Stimulated activated CD4-positive, alpha-beta T cell treated with anti-CD3 and anti-CD28 coated beads, Interleukin-1b, Interleukin-23, amount 100 ng/mL, for 1 hour (primary cell): ENCODE measurements at places on chromosomes 5 and 9.

GRCh38 chr5:155886311-155887031 lies 440.5 kb upstream of the SGCD start:
- no peak for DNase-seq

GRCh38 chr5:169602535-169602934 lies 19.0 kb downstream of the SPDL1 start:
- DNase-seq: no peak

DNA sequence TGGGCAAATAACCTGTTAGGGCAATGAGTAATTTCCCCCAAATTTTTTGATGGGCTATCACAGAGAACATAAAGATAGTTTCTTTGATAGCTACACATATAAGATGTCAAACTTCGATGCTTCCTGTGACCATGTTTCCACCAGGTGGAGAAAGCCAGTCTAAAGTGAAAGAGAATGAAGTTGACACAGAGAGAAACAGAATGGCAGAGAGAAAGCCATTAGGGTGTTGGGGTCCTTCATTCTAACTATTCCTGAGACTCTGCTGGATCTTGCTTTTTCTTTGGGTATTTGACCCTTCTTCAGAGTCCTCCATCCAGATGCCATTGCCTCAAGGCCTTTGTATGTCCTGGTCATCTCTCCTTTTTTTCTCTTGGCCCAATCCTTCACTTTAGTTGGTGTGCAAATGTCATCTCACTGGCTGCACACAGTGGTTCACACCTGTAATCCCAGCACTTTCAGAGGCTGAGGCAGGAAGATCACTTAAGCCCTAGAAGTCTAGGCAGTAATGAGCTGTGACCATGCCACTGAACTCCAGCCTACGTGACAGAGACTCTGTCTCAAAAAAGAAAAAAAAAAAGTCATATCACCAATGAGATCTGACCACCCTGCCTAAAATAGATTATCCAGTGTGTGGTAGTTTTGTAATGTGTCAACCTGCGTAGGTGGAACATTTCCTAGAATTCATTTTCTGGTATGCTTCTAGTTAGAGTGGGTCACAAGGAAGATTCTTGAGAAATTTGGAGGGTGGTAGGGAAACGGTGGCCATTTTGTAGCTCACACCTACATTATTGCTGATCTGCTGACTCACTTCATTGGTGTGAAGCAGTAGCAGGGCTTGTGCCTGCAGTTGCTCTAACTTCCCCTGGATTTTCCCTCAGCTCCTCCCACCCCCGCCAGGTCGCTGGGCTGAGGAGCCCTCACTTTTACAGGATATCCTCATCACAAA lies 20.8 kb upstream of the KIF2A start:
- DNase-seq: peak; percentile 31

- DNase-seq: no peak
Measured at GRCh38 chr5:39395521-39395920, 29.3 kb downstream of the DAB2 start.

- DNase-seq: no peak
Measured at GRCh38 chr5:123092696-123093095, 3.7 kb downstream of the PRDM6 start.

- DNase-seq: no peak
Measured at GRCh38 chr5:84181093-84181492, 203.6 kb downstream of the EDIL3 start.

DNA sequence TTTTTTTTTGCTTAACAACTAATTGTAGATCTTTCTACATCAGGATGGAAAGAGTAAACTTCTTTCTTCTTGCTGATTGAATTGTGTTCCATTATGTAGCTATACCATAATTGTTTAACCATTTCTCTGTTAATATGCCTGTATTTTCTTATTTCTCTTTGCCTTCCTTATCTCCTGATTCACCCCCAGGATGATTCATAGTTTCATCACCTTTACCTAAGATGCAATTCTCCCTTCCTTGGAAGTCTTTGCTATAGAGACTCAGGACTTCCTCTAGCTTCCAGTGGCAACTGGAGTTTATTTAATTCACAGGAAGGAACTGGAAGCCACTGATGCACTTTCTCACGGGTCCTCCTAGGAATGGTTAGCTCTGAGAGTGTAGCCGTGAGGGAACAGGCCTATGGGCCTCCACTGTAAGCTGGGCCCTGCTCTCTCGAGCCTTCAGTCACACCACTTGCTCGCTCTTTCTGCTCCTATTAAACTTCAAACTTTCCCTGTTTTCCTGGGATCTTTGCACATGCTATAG lies 83.1 kb downstream of the FGF1 start:
- DNase-seq: no peak

DNA sequence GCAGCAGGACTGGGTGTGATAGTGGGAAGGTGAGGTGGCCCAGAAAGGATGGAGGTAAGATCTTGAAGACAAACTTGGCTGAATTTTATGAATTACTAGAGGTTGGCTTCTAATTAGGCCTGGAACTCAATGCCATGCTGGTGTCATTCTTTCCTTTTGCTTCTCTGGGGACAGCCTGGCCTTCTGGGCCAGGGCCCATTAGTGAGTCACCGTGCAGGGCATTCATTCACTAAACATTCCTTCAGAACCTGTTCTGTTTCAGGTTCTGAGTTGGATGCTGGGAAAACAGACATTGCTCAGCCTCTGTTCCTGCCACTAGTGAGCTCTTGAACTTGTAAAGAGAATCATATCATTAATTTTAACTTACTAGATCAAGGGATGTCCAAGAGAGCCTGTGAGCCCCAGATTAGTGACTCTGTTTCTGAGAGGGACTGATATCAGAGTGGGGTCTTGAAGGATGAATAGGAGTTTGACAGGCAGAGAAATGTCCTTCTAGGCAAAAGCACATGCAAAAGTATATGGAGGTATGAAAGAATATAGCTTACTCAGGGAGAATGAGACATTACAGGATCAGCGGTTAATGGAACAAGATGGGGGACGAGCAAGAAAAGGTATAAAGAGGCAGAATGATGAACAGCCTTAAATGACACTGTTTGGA lies 66.5 kb downstream of the LHX2 start:
- no peak for DNase-seq

- no peak for DNase-seq
Measured at GRCh38 chr5:9617739-9618504, 12.2 kb downstream of the TAS2R1 start.

DNA sequence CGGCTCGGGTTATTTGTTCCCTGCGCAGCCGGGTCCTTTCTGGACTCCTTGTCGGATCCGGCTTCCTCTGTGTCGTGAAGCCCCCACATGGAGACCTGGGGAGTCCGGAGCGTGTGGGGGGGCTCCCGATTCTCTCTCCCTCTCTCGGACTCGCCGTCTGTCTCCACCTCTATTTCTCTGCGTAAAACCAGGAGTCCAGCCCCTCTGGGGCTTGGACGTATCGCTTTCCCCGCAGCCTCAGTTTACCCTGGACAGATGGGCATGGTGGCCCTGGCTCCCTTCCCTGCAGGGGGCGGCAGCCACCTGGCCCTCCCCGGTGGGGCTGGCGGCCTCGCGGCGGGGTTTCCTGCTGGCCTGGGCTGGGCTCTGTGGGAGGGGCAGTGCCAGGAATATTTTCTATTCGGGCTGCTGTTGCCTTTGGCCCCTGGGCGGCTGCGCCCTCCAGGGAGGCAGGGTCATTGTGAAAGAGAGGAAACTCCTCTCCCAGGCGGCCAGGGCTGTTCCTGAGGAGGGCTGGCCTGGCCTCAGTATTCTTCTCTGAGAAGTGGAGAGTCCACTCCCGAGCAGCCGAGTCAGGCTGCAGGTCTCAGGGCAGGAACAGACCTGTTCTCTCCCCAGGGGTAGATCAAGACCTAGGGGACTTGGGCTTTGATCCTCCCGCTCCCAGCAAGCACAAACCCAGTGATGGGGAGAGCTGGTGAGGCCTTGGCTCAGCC lies 665 bp downstream of the ASS1 start:
- no peak for DNase-seq

- no peak for DNase-seq
Measured at GRCh38 chr5:142780871-142781270, 10.7 kb downstream of the ARHGAP26 start.

DNA sequence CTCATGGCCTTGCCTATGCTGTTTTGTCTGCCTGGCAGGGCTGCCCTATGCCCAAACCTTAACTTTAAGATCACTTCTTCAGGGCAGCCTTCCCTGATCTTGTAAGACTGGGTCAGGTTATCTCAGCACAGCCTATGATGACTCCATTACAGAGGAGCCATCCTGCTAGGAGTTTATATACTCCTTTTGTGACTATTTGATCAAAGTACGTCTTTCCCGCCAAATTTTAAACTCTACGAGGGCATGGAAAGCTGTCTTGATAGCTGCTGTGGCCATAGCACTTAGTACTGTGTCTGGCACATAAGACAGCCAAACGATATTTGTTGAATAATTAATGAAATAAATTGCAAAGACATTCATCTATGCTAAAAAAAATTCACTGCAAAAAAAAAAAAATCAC lies 60.6 kb downstream of the PPP2R2B start:
- no peak for DNase-seq

GRCh38 chr5:1950708-1951103 lies 68.0 kb upstream of the IRX4 start:
- DNase-seq: no peak

GRCh38 chr5:153794327-153794726 lies 244.4 kb downstream of the FAM114A2 start:
- DNase-seq: no peak

GRCh38 chr5:143182901-143183820 lies 220.3 kb downstream of the NR3C1 start:
- DNase-seq: peak; percentile 30

DNA sequence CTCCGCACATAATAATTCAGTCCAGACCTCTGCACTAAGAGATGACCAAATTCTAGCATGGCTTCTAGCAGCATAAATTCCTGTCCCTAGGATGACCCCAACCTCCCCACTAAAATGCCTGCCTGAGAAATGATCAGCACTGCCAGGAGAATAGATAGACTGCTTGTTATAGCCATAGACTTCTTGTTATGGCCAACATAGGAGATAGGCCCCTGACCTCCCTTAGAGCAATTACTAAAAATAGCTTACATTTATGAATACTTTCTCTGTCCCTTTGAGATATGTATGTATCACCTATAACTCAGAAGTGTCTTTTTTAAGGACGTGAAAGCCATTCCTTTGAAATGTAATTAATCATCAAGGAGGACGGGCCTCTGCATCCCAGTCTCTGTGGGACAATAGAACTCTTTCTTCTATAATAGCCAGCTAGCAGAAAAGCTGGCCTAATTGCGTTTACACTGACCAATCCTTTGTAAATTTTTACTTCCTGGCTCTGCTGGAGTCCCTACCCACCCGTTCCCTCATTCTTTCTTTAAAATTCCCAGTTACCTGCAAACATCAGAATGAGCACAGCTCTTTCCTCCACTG lies 1002.7 kb downstream of the CDH18 start:
- no peak for DNase-seq

- no peak for DNase-seq
Measured at GRCh38 chr5:149301744-149302380, 30.2 kb downstream of the AFAP1L1 start.

GRCh38 chr9:79858508-79858907 lies 286.7 kb downstream of the TLE4 start:
- DNase-seq: no peak

DNA sequence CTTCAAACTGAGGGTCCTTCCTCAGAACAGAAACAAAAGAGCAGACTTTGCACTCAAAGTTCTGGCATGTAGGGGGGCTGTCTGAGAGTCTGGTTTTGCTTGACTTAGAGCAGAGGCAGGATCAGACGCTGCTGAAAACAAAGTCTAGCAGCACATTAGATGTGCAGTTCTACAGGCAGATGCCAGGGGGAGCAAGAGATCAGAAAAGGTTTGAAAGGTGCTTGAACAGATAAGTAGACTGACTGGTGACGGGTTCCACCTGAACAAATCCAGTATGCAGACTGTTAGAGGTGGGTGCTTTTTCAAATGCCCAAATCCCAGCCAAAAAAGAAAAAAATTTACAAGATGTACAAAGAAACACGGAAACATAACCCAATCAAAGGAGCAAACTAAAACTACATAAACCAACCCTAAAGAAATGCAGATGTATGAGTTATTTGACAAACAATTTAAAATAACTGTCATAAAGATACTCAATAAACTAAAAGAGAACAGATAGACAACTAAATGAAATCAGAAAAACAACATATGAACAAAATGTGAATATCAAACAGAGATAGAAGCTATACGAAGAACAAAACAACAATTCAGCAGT lies 194.7 kb upstream of the FREM1 start:
- no peak for DNase-seq

- DNase-seq: no peak
Measured at GRCh38 chr9:79043916-79044315, 527.8 kb upstream of the TLE4 start.

DNA sequence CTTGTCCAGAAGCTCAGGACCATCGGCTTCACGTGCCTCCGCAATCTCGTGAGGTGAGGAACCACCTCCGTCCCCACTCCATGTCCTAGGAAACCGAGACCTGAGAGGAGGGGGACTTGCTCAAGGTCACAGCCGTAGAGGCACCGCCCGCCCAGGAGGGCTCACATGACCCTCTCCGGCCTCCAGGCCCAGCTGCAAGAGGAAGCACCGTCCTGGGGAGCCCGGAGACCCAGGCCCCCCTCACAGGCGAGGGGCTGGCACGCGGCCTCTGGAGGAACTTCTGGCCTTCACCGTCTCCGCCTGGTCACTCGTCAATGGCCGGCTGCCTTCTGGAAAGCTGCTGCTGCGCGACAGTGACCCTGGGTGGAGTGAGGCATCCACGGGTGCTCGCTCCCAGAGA lies 24.2 kb downstream of the FAM78A start:
- no peak for DNase-seq

GRCh38 chr5:59152701-59153245 lies 569.9 kb downstream of the RAB3C start:
- no peak for DNase-seq

GRCh38 chr9:135695642-135696041 lies 3.6 kb downstream of the SOHLH1 start:
- no peak for DNase-seq

DNA sequence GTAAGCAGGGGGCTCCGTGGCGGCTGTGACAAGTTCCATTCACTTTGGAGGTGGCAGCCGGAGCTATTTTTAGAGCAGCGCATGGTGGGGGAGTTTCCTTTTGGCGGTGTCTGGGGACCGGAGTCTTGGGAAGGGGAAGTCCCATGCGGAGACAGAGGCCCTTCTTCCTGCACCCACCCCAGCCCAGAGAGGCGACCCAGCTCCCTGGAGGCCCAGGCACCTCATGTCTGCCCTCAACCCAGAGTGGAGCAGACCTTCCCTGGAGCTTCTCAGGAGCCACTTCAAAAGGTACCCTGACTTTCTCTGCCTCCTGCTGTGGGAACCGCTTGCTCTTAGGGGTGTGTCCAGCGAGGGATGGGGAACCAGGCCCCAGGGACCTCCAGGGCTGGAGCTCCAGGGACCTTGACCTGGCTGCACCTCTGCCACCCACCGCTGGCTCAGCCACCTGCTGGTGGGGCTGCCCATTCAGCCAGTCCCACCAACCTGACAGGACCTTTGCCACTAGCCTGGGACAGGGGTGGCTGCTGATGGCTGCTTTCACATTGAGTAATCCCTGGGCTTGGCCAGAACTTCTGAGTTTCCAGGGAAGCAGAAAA lies 34.1 kb downstream of the NEK6 start:
- no peak for DNase-seq

GRCh38 chr9:7935681-7936080 lies 136.1 kb upstream of the DMAC1 start:
- no peak for DNase-seq

DNA sequence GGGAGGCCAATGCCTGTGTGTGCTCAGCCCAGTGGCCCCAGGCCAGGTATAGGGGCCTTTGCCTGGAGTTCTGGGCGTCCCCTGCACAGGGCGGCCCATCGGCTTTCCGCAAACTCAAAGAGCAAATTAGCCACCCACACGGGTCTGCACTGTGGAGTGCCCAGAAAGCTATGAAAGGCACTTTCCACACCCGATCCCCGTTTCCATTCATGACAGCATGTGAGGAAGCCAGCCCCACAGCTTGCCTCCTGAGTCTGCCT lies 5.2 kb downstream of the DBH start:
- DNase-seq: no peak

GRCh38 chr5:143474616-143475015 lies 71.1 kb upstream of the NR3C1 start:
- no peak for DNase-seq
